IMR-90 (cell line): ENCODE measurements at places on chromosomes 7 and 10. TPM values are rescaled to one million over a fixed set of nuclear protein-coding genes. Genes with fewer than 3 reads are reported as not detected.

The DBNL gene
- 137 and 157 TPM in 2 replicates for polyA plus RNA-seq

The CNPY1 gene
- polyA plus RNA-seq = not detected in 2 replicates

The RADIL gene
- 0.36 and 0.48 TPM in 2 replicates for polyA plus RNA-seq

The NPFFR1 gene
- polyA plus RNA-seq = not detected in 2 replicates

The SLC13A1 gene
- not detected in 2 replicates for polyA plus RNA-seq

The SORBS1 gene
- 0.17 and 0.32 TPM in 2 replicates for polyA plus RNA-seq

The LRRN3 gene
- polyA plus RNA-seq = 6.1 and 6.9 TPM in 2 replicates

The PGAM2 gene
- polyA plus RNA-seq = 0.27 TPM in 1 of 2 replicates, not detected in the other

The AGMO gene
- polyA plus RNA-seq = not detected in 2 replicates

The CTBP2 gene
- 80.2 and 86.6 TPM in 2 replicates for polyA plus RNA-seq

The NANOS1 gene
- 0.12 and 0.19 TPM in 2 replicates for polyA plus RNA-seq

The TMEM176A gene
- polyA plus RNA-seq = not detected in 2 replicates

The CLRN3 gene
- polyA plus RNA-seq = not detected in 2 replicates

DNA sequence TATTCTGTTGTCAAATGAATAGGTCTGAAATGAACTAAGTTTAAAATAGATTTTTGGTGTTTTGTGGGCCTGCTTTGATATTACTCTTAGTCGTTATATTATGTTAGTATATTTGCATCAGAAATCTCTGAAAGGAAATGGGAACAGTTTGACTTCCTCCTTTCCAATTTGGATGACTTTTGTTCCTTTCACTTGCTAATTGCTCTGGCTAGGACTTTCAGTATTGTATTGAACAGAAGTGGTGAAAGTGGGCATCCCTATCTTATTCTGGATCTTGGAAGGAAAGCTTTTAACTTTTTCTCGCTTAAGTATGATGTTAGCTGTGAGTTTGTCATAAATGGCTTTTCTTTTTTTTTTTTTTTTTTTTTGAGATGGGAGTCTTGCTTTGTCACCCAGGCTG lies 273.6 kb upstream of the DKK1 start:
- DNase-seq = no peak

DNA sequence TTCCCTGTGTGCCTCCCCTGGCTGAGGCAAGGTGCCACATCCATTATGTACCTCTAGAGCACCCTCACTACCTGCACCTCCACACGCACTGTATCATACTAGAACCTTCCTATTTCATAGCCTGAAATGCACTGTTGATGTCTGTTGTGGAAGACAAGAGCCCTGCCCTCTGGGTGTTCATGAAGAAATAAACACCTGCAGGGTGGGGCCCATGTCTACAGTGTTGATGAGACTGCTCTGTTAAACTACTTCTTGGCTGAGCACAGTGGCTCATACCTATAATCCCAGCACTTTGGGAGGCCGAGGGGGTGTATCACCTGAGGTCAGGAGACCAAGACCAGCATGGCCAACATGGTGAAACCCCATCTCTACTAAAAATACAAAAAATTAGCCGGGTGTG lies 14.0 kb downstream of the SORBS1 start:
- no peak for DNase-seq

DNA sequence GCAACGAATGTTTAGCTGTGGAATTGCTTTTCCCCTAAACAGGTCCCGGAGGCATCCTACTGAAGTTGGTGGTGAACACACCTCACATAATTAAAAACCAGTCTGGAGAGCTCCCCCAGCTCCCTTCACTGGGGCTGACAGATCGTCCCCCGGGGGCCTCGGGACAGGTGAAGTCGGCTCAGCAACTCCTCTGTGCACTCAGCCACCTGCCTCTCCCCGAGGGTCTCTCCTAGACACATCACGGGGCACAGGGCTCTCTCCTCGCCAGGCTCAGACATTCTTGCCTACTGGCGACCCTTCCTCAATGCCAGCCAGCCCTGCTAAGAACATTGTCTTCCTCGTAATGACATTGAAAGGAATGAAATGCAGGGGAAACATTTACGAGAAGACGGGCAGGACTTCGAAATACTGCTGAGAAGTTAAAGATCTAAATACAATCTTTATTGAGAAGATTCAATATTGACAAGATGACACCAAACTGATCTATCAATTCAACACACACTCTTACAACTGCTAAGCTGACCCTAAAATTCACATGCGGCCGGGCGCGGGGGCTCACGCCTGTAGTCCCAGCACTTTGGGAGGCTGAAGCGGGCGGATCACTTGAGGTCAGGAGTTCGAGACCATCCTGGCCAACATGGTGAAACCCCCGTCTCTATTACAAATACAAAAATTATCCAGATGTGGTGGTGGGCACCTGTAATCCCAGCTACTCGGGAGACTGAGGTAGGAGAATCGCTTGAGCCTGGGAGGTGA lies 88.1 kb upstream of the DNAAF5 start:
- DNase-seq = no peak

GRCh38 chr10:121159670-121160069 lies 308.5 kb downstream of the WDR11 start:
- DNase-seq = no peak

DNA sequence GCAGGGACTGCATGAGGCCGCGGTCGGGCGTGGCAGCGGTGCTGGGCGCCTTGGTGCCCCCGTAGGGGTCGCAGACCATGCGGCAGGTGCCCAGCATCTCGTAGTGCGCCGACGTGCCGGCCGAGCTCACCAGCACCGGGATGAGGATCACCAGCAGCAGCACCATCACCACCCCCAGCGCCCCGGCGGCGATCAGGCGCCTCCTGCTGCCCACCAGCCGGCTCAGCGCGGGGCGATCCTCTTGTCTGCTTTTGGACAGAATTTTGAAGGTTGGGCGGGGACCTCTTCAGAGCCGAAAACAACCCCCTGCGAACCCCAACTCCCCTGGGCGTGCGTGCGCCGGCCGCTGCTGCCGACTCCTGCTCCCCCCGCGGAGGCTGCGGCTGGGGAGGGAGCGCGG lies 779 bp downstream of the C1QL3 start:
- peak; percentile 12 for DNase-seq

DNA sequence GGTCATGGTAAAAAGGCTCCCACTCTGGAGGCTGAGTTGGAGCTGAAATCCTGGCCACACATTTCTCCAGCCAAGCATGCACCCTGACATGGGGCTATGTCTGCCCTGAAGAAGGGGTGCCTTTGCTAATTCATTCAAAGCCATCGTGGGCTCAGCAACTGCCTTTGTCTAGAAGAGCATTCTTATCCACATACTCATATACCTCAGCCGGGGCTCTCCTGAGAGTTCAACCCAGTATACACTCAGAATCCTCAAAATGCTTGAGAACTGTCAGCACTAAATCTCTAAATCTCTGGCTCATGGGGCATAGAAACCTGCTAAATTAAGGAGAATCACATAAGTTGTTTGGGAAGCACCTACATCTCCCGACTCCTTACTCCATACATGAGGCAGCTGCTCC lies 89.3 kb downstream of the MRPL32 start:
- DNase-seq = no peak

- no peak for DNase-seq
Observed at GRCh38 chr10:87608756-87609155, 50.9 kb upstream of the PAPSS2 start.

DNA sequence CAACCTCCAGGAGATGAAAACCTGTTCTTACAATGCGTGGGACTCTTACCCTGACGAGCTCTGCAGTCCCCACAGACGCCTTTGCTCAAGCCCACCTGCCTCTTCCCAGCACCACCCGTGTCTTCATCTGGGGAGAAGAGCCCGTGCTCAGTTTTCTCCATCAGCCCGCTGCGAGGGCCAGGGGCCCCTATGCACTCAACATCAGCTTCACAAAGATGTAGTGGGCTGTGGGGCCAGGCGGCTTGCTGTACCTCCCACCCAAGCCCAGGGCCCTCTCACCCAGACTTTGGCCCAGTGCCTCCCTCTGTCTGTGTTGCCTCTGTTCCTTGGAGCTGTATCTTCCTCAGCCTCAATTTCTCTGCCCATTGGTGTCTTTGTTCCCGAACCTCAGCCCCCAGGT lies 436.6 kb downstream of the DNAJB6 start:
- DNase-seq = no peak

DNA sequence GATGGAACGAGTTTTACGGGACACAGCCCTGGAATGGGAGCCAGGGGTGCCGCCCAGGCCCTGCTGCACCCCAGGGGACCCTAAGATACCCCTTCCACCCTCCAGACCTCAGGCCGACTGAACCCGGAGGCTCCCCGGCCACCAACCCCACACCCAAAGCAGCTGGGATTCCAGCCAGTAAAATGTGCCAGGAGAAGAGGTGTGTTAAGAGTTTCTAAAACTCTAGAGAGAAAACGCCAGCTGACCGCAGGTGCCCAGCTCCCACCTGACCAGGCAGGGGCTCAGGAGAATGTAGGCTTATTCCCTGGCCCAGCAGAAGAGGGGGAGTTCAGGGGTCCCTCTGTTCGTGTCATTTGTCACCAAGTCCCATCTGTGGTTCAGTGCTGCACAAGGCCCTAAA lies 17.5 kb downstream of the NUDT1 start:
- DNase-seq = no peak

DNA sequence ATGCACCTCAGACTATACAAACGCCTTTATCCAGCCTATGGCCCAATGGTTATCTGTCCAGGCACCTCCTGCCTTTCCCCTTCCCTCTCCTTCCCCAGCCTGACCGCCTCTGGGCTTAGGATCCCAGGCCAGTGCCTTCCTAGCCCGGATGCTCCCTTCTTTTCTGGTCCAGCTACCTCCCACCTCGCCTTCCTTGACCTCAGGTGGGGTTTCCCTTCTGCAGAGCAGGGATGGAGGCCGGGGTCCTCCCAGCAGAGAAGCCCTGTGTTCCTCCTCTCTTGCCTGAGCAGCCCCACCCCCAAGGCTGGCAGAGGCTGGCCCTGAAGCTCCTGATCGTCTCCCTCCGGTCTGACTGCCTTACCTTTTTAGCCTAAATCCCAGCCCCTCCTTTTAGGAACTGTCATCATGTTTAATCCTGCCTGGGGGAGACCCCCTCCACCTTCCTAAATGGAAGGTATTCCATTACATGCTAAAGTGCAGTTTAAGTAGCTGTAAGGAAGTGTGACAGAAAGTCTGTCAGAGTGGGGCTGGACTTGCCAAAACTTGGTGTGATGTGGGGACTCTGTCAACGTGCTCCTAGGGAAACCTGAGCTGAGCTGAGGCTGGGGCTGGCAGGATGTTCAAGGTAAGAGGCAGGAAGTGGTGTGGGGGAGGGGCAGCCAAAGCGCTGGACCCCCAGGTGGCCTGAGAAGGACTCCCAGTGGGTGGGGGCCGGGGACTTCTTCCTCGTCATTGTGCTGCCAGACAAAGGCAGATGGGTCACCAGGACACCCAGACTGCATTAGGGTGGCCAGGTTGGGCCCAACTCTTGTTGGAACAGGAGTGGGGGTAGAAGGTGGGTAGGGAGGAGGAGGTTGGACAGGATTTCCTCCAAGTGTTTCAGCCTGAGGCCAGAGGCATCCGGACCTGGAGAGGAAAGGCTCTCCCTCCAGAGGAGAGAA lies 39.5 kb downstream of the LBX1 start:
- DNase-seq = no peak

GRCh38 chr7:35576031-35576573 lies 118.8 kb downstream of the HERPUD2 start:
- no peak for DNase-seq

- no peak for DNase-seq
Observed at GRCh38 chr7:83130191-83130590, 32.5 kb downstream of the PCLO start.

- no peak for DNase-seq
Observed at GRCh38 chr10:78688901-78689583, 379.7 kb upstream of the ZMIZ1 start.

- no peak for DNase-seq
Observed at GRCh38 chr7:14974688-14975087, 72.1 kb upstream of the DGKB start.

DNA sequence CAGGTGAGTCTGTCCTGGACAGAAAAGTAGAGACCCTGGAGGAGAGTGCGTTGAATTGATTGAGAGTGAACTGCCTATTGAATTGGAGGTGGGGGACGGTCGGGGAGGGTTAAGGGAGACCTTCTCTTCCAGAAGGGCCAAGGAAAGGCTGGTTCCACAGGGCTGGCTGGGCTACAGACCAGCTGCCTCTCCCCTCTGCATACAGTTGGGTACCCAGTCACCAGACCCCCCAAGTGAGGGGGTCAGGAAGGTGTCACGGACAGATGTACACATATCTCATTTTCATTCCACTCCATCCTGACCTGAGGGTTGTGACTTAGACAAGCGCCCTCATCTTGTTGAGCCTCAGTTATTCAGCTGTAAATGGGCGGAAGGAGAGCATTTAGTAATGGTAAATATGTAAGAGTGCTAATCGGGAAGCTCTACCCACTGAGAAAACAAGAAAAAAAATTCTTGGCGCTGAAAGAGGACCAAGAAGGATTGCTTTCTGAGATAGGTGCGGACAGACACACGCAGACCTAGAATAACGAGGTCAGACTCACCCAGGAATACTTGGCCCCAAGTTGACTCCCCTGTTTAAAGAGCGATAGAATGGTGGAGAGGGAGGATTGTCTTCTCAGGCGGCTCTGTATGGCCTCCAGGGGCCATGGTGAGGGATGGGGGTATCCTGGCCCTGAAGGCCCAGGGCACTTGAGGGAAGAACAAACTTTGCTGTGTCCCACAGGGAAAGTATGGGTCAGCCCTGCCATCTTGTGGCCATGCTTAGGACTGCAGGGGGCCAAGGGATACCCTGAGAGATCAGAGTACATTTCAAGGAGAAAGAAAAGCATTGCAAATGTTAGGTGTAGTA lies 7.2 kb upstream of the MBL2 start:
- DNase-seq = peak; percentile 53

- DNase-seq = peak; percentile 19
Observed at GRCh38 chr10:38027986-38028385, 17.5 kb downstream of the ZNF33A start.

DNA sequence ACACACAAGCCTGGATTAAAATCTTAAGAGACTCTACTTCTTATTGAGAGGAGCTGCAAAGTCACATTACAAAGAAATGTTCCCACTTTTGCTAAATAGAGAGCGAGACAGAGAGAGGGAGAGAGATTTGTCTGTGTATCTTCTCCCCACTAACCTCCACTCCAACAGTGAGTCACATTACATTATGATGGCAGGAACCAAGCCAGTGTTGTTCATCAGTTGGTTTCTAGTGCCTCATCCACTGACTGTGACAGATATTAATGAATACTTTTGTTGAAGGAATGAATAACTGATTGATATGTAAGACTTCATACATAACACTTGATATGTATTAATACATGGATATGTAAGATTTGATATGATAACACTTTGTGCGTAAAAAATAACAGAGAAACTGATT lies 258.2 kb upstream of the SORCS1 start:
- DNase-seq = no peak

DNA sequence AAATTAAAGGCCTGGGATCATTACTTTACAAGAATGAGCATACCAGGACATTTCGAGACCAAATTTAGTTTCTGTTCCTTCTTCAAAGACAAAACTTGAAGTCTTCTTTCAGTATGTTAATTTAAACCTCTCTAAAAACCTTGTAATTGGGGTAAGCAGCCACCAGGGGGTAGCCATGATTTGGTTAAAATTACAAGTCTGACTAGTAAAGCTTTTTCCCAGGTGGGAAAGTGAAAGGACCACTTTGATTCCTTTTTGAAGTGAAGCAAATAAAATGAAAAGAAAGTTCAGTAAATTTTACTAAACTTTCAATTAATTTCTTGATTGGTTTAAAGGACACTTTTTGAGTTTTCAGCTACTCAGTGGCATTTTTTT lies 294.3 kb downstream of the BBS9 start:
- DNase-seq = no peak
